K562 (cell line): ENCODE measurements at places on chromosomes 12 and 14.

DNA sequence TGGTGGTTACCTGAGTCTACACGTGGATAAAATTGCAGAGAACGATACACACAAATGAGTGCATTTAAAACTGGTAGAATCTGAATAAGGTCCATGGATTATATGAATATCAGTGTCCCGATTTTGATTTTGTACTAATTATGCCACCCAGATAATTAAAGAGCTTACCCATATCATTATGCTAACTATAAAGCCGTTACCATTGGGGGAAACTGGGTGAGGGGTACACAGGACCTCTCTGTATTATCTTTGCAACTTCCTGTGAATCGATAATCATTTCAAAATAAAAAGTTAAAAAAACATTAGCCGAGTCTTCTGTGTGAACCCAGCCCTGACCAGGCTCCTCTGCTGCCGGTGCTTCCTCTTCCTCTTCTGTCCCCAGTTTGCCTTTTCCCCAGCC lies 107.1 kb downstream of the SMOC1 start:
- no peak for DNase-seq

- DNase-seq: no peak
These were observed 211.1 kb upstream of the TBX3 start for GRCh38 chr12:114895081-114895480.

DNA sequence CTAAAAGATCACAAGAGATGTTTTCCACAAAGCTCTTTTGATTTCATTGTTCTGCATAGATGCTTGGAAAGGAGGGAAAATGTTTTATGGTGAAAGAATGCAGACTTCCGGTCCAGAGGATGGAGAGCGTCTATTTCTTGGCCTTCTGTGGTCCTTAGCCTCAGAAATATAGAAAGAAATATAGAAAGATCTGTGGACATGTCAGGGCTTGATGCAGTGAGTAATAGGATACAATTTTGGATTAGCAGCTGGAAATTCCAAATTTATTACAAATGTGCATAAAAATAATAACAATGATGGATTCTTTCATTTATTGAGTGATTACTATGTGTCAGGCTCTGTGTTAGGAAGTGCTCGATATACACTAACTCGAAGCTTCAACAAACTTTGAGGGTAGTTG lies 20.2 kb downstream of the AKAP6 start:
- no peak for DNase-seq

DNA sequence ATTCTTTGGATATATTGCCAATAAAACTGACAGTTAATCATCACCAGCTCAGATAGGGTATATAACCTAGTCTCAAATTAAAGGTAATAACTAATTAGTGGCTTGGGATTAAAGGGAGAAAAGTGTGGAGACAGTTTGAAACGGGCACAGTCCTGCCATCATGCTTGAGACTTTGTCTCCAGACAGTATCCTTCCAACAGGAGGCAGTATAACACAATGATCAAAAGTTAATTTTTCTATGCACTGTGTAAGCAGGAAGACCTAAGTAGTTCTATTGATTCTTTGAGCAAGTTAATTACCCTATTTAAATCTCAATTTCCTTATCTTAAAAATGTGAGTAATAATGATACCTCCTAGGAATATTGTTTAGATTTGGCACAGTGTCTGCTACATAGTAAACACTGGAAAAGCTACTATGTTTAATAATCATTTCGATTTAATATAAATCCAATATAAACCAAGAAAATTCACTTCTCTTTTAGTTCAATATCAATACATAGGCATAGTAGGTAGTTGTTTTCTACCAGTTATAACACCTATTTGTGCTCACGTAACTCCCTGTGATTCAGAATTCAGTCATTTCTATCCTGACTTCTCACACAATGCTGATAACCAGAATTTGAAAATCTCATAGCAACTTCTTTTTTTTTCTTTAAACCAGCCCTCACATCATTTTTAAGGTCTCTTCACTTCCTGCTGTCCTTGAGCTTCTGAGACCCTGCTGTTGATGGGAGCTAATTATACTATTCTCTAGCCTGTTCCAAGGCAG lies 53.7 kb downstream of the GALNT4 start:
- DNase-seq: peak; percentile 44

DNA sequence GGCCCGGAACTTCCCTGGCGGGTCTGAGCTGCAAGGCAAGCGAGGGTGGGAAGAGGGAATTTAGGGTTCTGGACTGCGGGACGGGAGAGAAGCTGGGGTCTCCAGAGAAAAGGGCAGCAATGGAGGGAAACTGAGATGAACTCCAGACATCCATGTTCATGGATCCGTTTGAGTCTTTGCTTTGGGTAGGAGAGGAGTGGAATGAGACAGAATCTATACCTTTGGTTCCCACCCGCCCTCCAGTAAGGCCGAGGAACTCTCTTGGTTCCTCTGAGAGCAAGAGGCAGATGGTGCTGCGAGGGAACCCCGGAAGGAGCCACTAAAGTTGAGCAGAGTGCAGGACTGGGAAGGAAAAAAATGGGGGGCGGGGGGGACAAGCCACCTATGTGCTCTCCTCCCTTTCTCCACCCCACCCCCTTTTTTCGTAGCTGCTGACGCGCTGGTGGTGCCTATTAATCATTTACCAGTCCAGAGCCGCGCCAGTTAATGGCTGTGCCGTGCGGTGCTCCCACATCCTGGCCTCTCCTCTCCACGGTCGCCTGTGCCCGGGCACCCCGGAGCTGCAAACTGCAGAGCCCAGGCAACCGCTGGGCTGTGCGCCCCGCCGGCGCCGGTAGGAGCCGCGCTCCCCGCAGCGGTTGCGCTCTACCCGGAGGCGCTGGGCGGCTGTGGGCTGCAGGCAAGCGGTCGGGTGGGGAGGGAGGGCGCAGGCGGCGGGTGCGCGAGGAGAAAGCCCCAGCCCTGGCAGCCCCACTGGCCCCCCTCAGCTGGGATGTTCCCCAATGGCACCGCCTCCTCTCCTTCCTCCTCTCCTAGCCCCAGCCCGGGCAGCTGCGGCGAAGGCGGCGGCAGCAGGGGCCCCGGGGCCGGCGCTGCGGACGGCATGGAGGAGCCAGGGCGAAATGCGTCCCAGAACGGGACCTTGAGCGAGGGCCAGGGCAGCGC lies 1.2 kb downstream of the SSTR1 start:
- no peak for DNase-seq

DNA sequence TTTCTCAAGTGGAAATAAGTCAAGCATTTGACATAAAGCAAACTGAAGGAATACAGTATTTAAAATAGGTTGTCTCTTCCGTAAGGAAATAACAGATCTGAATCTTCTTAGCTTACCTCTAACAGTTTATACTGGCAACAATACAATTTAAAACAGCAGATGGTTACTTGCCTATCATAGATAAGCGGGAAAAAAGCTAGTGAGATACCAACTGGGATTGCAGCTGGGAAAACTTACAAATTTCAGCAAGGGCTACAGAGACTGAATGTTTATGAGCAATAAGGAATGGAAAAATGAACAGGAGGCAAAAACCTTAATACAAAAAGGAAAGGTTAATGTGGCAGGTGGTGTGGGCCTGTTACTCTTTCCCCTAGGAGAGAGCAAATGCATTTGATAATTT lies 220.0 kb downstream of the RASSF9 start:
- no peak for DNase-seq

GRCh38 chr14:58571769-58572472 lies 65.8 kb upstream of the DACT1 start:
- no peak for DNase-seq

DNA sequence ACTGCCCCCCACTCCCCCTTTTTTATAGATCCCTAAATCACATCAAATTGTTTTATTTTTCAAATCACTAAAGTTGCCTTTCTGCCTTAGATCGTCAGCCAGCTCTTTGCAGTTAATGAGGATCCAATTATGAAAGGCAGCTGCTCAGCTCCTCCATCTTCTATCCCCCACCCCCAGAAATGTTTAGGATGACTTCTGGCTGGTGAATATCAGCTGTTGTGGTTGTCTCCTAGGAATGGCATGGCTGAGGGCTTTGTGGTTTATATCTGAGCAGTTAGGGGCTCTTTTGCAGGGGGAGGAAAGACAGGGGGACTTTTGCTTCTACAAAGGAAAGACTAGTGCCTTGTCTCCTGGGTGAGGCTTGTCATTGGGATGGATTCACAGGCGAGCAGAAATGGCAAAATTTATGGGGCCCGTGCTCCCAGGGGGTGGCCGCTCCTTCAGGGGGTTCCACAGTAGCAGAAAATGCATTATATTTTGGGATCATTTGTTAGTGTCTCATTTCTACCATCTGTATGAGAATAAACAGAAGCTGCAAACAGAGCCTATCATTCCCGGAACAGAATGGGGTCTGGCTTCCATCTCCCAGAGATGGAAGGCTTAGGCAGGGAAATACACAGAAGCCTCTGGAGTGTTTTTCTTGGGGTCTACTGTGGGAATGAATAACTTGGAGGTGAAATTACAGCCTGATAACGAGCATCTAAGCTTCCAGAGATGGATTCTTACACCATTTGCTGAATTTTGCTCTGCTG lies 6.5 kb downstream of the JDP2 start:
- DNase-seq: no peak

GRCh38 chr14:68794851-68795596 lies 2.2 kb upstream of the ZFP36L1 start:
- no peak for DNase-seq

DNA sequence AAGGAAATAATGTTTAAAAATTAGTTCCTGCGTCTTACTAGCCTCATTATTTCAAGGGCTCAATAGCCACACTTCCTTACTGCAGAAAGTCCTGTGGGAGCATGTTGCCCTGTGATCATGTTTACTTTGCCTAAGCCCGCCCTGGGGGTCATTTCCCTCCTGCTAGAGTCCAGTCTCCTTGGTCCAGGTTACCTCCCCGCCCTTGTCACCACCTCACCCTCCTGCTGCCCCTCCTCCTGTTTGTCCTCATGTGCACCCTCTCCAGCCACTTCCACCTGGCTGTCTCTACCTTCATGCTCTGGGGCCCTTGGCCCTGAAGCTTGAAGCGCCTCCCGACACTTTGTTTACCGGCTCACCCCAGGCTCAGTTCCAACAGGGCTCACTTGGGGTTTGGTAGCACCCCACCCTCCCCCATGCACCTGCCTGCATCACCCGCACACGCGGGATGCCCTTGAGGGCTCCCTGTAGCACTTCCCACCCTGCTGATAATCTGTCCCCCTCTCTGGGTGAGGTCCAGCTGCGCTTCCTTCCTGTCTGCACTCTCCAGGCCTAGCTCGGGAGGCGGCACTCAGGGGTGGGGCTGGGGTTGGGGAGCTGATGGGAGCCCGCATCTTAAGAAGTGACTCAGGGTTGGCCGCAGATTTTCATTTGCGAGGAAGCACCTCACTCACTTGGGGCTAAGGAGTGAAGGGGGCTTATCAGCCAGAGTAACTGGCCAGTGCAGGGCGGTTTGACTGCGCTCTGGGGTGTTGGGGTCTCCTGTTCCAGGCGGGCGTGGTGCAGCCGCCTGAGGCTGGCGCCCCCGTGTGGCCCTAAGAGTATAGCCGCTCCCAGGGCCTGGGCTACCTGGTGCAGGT lies 40.1 kb downstream of the SMIM41 start:
- DNase-seq: peak; percentile 76
